Smooth muscle cell of the coronary artery (primary cell): ENCODE measurements at places on chromosomes 2 and 18. TPM values are rescaled to one million over a fixed set of nuclear protein-coding genes. Genes with fewer than 3 reads are reported as not detected.

UGT1A8 gene
- under 0.01 and 0.08 TPM in 2 replicates for total RNA-seq

MRO gene
- not detected in 2 replicates for total RNA-seq

BOLL gene
- not detected in 2 replicates for total RNA-seq

CD28 gene
- total RNA-seq, result under 0.01 TPM in 1 of 2 replicates, not detected in the other

COL3A1 gene
- total RNA-seq, result 1,200 and 2,738 TPM in 2 replicates

STPG4 gene
- total RNA-seq, result 0.23 TPM in 2 replicates

ADD2 gene
- under 0.01 and 0.35 TPM in 2 replicates for total RNA-seq

ATL2 gene
- 49.3 and 62.9 TPM in 2 replicates for total RNA-seq

CD8A gene
- not detected in 2 replicates for total RNA-seq

TLX2 gene
- total RNA-seq, result not detected in 2 replicates
